Stromal cell of bone marrow (primary cell): ENCODE measurements at places on chromosomes 16 and 17.

GRCh38 chr17:81978524-81979298, 1.3 kb downstream of the ASPSCR1 start:
- no peak for DNase-seq

- no peak for DNase-seq
Observed at GRCh38 chr17:73759324-73759723, 115.1 kb upstream of the SDK2 start.

DNA sequence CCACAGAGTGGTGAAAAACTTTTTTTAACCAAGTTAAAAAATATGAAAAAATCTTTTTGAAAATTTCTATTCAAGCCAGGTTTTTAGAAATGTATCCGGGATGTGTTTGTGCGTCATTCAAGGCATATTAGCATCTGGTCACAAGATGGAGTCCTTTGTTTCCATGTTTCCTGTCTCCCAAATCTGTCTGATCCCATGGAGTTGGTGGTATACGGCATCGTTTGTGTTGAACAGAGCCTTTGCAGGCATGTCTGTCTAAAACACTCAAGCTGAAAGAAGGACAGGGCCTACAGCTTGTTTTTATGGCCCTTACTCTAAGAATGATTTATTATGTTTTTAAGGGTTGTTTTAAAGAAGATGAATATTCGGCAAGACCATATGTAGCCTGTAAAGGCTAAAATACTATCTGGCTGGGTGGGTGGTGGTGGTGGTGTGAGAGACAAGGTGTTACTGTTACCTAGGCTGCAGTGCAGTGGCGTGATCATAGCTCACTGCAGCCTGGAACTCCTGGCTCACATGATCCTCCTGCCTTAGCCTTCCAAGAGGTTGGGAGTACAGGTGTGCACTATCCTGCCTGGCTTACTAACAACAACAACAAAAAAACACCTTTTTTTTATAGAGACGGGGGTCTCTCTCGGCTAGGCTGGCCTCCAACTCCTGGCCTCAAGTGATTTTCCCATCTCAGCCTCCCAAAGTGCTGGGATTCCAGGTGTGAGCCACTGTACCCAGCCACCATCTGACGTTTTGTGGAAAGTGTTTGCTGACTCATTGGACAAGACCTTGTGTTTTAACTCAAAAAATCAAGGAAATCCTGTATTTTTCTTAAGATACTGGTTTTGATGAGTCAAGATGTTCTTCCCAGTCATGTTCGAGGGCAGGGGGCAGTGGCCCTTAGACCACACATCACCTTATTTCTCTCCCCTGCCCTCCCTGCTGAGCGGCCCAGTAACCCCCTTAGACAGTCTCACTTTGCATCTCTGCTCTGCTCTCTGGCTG, 52.2 kb downstream of the NDE1 start:
- no peak for DNase-seq

GRCh38 chr17:67239597-67239996, 5.4 kb downstream of the HELZ start:
- no peak for DNase-seq

GRCh38 chr17:43694081-43694870, 32.6 kb upstream of the MEOX1 start:
- DNase-seq = peak; percentile 54

- DNase-seq = no peak
Observed at GRCh38 chr17:67109111-67109510, 64.8 kb downstream of the CACNG1 start.
